Stimulated activated CD4-positive, alpha-beta T cell treated with anti-CD3 and anti-CD28 coated beads, Interleukin-1b, Interleukin-23, amount 100 ng/mL, for 1 hour (primary cell): ENCODE measurements at places on chromosomes 6 and 20.

DNA sequence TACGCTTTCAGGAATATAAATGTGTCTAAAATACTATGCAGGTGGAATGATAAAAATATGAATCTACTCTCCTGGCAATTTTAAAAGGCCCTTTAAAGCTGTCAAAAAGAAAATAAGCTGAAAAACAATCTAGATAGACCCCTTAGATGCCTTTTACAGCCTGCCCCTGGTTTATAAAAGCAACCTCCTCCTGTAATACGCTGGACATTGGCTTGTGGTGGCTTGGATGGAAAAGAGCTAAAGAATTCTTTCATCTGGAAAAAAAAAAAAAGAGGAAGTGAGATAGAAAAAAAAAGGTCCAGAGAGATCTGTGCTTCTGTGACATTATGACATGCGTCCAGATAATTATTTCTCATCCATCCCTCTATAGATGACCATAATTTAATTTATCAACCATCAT is 115.9 kb upstream of the NRSN1 start:
- DNase-seq: no peak

DNA sequence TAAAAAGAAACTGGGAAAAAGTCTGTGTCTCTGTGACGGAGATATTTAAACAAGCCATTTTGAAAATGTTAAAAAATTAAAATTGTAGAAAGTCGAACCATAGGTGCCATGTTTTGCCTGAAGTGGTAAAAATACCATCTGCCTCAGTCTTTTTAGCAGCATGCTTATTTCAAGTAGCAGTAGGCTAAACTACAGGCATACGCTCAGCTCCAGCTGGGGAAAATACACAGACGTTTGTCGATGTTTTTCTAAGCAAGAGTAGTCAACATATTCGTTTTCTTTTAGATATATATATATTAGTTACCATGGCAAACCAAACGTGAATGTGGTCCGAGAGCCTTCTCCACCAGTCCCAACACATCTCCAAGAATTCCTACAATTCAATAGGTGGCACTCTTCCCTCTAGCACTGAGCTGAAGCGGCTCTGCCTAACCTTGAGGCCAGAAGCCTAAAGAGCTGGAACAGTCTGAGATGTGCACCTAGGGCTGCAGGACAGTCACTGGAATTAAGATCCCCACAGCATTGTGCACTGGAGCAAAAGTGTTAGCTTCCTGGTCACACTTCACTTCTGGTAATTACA is 70.2 kb upstream of the BEND3 start:
- no peak for DNase-seq

GRCh38 chr20:37285664-37286374 is 3.6 kb upstream of the MANBAL start:
- no peak for DNase-seq

GRCh38 chr6:52650941-52651340 is 20.0 kb upstream of the TMEM14A start:
- DNase-seq: no peak

- DNase-seq: no peak
These were observed 277.1 kb upstream of the ECI2 start for GRCh38 chr6:4412488-4412887.

- DNase-seq: no peak
These were observed 386.5 kb upstream of the ID4 start for GRCh38 chr6:19450651-19451050.

DNA sequence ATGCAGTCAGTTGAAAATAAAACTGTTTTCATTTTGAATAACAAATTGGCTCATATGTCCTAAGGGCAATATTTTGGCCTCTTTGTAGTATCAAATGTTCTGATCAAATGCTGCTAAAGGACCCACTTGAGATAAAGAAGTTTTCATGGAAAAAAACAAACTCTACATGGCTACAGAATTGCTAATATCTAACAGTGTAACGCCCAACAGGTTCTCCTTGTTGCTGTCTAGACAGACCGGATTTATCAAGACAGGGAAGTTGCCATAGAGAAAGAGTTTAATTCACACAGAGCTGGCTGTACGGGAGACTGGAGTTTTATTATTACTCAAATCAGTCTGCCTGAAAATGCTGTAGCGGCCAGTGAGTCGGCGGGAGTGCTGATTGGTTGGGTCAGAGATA is 19.4 kb upstream of the MAN1A1 start:
- DNase-seq: no peak

- no peak for DNase-seq
These were observed 10.0 kb upstream of the POU5F1 start for GRCh38 chr6:31180500-31180899.

DNA sequence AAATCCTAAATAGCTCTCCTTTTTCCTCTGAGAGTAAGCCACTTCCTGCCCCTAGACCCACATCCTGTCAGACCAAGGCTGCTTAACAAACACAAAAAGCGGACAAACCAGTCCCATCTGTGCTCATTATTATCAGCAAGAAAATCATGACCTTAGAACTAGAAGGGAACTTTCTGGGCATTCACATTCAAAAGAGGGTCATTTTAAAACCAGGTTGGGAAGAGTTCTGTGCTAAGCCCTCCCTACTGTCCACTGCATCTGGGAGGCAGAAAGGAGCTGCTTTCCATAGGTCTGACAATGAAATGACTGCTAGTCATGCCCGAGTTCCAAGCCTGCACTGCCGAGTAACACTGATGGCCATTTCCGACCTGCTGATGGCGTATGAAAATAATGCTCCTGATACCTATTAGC is 15.4 kb downstream of the EZR start:
- no peak for DNase-seq

DNA sequence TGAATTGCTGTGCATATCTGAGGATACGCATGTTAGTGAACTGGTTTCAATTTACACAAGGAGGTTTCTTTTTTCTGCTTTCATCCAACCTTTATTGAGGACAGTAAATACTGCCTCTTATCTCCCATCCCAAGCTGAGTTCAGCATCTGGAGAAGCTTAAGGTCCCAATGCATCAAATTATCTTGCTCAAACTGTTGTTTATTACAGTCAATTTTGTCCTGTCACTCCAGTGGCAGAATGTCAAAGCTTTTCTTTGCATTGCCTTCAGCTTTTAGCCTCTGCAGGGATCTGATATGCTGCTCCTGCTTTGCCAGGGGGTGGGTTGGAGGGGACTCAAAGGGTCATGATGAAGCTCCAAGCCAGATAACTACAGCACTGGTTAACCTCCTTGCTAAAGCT is 435.4 kb upstream of the SOX4 start:
- no peak for DNase-seq

DNA sequence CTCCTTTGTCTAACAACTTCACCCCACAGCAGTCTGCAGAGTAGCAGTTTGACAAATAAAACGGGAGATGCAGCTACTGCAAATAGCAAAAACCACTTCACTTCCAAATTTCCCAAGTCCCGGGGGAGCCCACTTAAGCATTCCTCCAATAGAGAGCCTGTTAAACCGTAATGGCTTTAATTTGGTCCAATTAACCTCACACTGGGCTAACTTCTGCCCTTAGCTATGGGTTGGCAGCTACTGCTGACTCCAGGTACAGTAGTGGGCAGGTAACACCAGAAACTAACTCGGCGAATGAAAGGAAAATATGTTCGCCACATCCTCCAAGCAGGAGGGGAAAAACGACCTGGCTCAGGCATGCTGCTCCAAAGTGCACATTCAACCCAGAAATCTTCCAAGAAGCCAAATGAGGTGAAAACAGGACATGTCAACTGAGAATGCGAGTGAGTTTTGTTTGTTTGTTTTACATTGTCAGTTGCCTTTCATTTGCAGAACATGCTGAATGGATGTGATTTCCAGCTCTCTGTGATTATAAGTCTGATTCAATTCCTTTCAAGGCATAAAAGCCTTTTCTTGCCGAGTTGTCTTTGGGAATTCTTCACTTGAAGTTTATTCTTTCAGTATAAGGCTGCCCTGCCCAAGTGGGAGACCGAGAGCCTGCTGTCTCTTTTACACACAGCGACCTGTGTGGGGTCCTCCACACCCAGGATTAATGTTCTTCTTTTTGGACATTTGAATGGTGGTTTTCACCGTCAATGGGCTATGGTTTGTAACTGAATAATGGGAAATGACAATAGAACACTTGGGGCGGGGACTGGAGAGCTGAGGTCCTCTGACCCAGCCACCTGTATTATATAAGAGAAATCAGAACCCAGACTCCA is 117.3 kb upstream of the ARMC2 start:
- DNase-seq: no peak

DNA sequence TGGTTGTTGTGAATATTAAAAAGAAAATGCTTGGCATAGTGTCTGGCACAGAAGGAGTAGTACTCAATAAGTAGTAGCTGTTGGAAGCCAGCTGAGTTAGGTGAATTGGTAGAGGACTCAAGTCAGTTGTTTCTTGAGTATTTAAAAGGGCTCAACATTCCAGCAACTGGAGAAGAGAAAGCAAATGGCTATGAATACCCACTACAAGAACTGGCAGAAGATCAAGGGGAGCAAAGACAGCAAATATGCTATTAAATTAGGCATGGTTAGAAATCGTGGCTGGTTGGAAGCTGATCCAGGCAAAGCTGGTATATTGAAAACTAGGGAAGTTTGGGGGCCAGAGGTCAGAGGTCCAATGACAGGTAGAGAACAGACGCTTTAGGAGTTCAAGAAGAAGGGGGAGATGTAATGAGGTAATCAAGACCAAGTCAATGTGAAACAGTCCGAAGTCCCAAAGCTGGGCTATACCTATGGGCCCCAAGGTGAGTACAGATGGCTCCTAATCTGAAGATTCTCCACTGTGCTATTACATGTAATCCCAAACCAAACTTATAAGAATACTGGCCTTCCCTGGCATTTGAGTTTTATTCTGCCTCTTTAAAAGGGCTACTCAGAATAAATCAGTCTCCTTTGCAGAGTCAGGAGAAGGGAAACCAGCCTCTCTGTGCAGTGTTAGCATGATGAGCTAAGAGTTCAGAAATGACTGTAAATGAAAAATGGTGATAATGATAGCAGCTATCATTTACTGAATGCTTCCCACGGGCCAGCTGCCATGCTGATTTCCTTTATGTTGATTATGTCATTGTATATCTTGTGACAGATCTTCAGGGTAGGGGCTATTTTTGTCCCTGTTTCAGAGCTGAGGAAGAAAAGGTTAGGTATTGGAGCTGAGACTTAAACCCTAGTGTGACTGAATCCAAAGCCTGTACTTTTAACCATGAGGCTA is 122.3 kb downstream of the ANKS1A start:
- no peak for DNase-seq

DNA sequence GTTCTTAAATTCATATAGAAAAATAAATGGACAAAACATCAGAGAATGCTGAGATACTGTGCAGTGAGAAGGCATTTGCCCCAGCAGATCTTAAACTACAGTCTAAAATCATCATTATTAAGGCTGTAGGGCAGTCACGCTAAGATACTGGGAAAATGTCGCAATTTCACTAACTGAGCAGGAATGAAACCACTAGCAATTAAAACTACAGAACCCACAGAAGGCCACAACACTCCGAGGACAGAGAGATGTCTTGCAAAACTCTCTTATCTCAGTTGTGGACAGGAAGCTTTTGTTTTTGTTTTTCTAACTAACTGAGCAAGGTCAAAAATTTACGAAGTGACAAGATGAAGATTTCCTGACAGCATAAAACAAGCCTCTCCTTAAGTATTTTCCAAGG is 18.2 kb downstream of the GNAS-AS1 start:
- no peak for DNase-seq

DNA sequence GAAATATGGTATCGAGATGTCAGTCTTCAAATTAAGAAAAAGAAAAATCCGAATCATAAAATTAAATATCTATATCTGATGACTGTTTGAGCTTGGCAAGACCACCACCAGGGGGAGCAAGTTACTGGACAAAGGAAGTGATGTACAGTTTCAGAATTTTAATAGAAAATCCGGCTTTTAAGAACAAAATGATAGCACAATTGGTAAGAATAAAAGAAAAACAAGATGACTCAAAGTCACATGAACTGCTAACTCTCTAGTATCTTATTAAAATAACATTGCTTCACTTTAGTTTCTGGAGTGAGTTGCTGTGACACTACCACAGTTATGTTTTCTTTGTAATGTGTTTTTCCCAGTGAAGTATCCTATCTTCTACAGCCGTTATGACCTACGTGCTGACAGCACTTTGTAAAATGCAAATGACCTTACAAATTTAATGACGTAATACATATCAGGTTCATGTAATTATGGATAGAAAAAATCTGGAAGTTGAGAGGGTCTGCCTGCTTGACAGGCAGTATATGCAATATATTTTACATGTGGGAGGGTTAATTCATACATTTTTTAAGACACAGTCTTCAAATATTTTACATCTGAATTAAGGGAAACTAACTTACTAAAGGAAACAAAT is 405.3 kb upstream of the HS3ST5 start:
- no peak for DNase-seq

GRCh38 chr6:43173591-43174262 is 2.7 kb downstream of the SRF start:
- DNase-seq: no peak

- DNase-seq: no peak
These were observed 2.0 kb downstream of the TSHZ2 start for GRCh38 chr20:52974179-52974594.

DNA sequence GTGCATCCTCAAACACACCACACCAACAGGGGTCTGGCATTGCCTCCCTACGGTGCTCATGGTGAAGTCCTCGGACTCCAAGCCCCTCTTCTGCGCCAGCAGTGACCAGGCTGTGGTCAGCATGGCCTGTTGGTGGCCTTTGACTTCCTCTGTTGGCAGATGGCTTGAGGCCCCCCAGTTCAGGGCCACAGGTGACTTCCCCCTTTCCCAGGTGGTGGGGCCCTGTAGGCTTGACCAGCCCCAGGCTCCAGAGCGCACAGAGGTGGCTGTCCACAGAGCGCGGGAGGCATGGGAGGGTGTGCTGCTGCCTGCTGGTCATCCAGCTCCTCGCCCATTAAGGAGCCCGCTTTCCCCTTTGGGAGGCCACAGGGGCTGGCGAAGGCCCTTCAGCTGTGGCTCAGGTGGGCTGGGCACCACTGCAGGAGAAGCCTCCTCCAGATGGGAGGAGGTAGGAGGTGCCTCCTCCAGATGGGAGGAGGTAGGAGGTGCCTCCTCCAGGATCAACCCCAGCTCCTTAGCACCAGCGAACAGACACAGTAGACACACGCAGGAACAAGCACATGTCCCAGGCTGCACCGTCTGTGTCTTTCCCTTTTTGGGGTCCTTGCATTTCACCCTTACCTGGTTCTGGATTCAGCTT is 52.1 kb upstream of the BHLHE23 start:
- DNase-seq: no peak

- DNase-seq: peak; percentile 46
These were observed at the start of gene PRDM1 for GRCh38 chr6:106085984-106086813. PRDM1 (plus strand) TSS chr6:106086336; CDS start chr6:106086554, 218 bp downstream.

- no peak for DNase-seq
These were observed 223.6 kb upstream of the PREP start for GRCh38 chr6:105626295-105627158.

GRCh38 chr20:61918548-61918947 is 147.1 kb downstream of the TAF4 start:
- no peak for DNase-seq

GRCh38 chr20:10634211-10634610 is 39.6 kb downstream of the JAG1 start:
- no peak for DNase-seq

GRCh38 chr6:137839076-137839475 is 28.0 kb upstream of the TNFAIP3 start:
- DNase-seq: no peak
